Left hindlimb (tissue), 1 donor: ENCODE measurements at places on chromosomes 1 and 21.

DNA sequence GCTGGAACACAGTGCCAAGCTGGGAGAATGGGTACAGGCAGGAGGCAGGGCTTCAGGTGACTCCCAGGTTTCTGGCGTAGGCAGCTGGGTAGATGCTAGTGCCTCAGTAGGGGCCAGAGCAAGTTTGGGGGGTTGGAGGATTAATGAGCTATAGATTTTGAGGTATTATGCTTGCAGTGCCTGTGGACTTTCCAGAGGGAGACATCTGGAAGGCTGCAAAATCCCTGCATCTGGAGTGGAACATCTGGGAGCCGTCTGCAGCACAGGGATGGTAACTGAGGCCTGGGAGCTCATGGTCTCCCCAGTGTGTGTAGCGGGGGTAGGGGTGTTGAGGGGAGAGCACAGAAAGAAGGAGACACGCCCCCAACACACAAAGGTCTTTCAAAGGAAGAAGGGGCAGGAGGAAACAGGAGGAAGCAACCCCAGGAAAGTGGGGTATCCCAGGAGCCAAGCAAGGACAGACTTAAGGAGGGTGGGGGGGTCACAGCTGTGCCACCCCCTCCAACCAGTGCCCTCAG is 2.2 kb upstream of the PDZK1IP1 start:
- DNase-seq = no peak

GRCh38 chr21:29145852-29146453 is 15.5 kb downstream of the MAP3K7CL start:
- no peak for DNase-seq

DNA sequence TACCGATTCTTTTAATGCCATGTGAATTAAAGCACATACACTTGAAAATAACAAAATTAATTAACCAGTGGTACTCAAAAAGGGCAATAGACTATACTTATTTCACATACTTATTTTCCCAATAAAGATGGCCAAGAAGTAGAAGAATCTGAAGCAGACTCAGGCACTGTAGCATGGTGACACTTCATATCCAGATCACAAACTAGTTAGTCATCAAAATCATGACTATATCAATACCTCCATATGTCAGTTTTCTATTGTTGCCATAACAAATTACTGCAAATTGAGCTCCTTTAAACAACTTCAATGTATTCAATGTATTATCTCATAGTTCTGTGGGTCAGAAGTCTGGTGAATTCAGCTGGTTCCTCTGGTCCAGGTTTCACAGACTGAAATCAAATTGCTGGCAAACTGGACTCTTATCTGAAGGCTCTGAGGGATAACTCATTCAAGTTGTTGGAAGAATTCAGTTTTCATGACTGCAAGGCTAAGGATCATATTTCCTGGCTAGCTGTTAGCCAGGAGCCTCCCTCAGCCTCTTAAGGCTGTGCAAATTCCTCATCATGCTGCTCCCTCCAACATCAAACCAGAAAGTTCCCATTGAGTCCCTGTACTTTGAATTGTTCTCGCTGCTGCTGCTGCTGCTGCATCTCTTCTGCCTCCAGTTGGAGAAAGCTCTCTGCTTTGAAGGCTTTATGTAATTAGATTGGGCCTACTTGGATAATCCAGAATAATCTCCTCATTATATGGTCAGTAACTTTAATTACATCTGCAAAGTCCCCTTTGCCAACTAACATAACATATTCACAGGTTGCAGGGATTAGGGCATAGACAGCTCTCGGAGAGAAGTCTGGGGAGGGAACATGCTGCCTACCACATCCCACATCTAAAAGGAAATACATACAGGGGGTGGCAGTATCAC is 91.5 kb downstream of the MRPL39 start:
- DNase-seq = no peak

DNA sequence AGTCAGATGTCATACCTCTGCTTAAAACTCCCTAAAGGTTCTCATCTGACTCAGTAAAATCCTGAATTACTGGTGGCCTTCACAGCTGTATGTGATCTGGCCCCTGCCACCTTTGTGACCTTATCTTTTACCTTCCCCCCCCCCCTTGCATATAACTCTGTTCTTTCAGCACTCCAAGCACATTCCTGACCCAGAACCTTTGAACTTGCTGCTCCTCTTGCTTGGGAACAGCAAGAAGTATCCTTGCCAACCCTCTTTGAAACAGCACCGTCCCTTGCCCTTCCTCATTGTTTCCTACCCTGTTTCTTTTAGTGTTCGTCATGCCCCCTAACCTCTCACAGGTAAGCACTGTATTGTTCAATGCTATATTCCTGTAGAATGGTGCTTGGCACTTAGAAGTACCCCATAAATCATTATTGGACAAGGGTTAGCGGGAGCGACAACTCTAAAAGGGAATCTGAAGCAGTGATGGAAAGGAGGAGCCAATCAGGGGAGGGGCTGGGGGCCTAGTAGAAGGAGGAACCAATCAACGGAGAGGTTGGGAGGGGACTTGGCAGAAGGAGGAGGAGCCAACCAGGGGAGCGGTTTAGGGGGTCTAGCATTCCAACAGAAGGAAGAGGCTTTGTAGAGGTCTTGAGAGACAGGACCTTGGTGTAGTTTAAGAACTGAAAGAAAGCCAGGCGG is 13.9 kb downstream of the CACHD1 start:
- DNase-seq = no peak

- DNase-seq = no peak
Measured at GRCh38 chr1:51284487-51284954, 45.8 kb downstream of the TTC39A start.

- peak; percentile 86 for DNase-seq
Measured at GRCh38 chr21:26719750-26720149, 125.5 kb downstream of the ADAMTS1 start.

GRCh38 chr1:247209396-247209795 is 37.6 kb upstream of the ZNF124 start:
- no peak for DNase-seq

GRCh38 chr21:45669382-45669781 is 25.9 kb downstream of the PCBP3 start:
- no peak for DNase-seq
